Femur (tissue), 1 donor: ENCODE measurements at places on chromosomes 13 and 19.

DNA sequence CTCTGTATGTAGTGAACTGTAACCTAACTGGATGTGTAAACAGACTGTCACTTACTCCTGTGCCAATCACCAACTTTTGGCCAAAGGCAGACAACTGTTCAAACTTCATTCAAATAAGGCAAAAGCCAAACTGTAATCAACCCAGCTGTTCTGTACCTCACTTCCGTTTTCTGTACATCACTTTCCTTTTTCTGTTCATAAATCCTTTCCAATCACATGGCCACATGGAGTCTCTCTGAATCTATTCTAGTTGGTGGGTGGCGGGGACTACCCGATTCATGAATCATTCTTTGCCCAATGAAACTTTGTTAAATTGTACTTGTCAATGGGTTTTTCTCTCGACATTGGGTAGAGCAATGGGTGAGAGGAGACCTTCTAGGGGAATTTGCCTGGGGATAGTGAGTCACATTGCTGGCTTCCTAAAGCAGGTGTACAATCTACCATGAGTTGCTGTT lies 178.3 kb upstream of the RFC3 start:
- DNase-seq: no peak

GRCh38 chr19:57829316-57829715 lies 783 bp upstream of the ZNF587B start:
- no peak for DNase-seq

- no peak for DNase-seq
Observed at GRCh38 chr19:5345895-5346386, 5.3 kb upstream of the PTPRS start.

- DNase-seq: no peak
Observed at GRCh38 chr19:8506402-8506957, 4.0 kb upstream of the PRAM1 start.

- DNase-seq: no peak
Observed at GRCh38 chr19:48635966-48636858, 967 bp downstream of the DBP start.
